ENCODE measurements at places on chromosomes 6 and 20.

DNA sequence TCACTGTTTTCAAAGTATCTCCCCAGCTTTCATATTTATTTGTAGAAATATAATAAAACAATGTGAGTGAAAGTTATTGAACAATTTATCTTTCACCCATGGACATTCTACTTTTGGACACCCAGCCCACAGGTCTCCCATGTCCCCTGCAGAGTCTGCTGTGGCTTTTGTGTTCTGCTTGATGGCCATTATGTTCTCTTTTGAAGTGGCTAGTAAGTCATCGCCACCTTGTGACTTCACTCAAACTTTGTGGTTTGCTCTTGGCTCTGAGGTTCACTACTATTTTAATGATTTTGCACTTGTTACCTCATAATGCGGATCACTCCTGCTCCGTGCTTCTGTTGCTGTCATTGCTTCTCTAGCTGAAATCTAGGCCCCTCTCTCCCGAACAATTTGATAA is 10.2 kb upstream of the DEFB113 start:
- DNase-seq = no peak

DNA sequence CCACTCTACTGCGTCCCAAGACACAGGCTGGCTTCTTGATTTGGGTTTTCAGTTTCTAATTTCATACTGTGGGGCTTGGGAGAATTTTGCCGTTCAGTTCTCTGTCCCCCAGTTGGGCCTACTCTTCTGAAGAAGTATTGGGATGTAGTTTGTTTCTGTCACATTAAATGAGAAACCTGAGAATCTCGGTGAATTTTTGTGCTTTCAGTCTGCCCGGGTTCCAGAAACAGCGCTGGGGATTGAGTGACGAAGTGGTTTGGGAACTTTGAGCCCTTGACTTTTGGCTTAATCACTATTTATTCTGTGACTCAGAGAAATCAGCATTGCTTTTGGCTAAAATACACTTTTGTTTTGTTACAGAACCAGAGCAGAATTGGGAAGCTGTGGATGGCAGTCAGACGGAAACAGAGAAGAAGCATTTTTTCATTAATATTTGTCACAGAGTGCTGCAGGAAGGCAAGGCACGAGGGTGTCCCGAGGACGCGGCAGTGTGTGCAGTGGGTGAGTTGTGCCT is 74.0 kb downstream of the IGF2R start:
- no peak for DNase-seq

DNA sequence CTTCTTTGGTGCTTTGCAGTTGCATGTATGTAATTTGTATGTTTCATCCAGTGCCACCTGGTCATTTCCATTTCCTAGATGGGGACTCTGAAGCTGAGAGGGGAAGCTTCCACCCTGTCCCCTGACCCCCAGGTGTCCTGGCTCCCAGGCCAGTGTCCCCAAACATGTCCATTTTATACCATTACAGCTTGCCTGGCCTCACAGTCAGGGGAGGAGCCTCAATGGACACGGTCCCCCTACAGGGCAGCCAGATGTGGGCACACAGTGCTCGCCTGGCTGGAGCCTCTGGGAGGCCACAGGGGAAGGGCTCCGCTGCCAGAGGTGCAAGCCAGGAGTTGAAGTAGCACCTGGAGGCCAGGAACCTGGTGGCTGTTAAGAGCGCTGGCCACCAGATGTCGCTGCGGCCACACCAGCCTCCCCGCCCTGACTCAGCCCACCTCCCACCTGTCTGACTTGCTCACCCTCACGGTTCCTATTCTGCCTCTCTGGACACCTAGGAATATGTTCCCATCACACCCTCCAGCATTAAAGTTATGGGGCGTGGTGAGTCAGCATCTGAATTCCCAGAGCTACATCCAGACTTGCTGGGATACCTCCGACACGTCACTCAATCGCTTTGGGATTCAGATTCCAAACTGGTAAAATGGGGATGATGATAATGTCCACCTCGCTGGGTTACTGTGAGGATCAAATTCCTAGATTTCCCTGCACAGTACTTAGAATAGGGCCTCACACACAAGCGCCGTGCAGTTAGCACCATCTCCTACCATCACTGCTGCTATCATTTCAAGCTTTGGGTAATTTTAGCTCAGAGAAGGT is 107.4 kb downstream of the SULF2 start:
- peak; percentile 82 for DNase-seq

DNA sequence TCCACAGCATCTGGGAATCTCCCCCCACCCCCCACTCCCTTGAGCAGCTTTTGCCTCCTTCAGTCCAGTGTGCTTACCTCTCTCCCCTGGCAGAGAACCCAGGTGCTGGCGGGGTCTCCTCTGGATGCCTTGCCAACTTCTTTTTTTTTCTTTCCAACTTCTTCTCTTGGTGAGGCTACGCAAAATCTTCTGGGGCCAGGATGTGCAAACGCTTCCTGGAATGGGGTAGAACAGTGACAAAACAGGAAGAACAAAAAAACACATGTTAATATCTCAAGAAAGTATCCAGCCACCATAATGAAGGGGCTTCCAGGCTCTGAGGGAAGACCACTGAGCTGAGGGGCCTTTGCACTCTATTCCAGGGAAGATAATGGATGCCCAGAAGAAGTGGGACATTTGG is 53.9 kb upstream of the DDR1 start:
- DNase-seq = no peak

DNA sequence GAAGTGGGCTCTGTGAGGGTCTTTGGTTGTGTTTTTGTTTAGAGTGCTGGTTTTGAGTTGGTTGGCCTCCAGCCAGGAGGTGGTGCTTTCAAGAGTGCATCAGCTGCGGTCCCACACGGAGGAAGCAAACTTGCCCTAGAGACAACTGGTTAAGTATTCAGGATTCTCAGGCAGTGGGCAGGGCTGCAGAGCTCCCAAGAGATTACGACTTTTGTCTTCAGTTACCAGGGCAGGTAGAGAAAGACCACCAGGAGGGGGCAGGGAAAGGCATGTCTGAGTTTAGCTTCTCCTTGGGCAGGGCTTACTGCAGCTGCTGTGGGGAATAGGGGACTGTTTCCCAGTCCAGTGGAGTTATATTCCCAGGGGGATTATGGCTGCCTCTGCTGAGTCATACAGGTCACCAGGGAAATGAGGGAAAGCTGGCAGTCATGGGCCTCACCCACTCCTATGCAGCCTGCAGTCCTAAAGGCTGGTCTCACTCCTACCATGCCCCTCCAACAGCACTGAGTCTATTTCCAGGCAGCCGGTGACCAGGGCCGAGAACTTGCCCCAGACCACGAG is 64.3 kb downstream of the TTI1 start:
- no peak for DNase-seq

- DNase-seq = no peak
Measured at GRCh38 chr20:13784271-13784892, 337 bp downstream of the ESF1 start.

DNA sequence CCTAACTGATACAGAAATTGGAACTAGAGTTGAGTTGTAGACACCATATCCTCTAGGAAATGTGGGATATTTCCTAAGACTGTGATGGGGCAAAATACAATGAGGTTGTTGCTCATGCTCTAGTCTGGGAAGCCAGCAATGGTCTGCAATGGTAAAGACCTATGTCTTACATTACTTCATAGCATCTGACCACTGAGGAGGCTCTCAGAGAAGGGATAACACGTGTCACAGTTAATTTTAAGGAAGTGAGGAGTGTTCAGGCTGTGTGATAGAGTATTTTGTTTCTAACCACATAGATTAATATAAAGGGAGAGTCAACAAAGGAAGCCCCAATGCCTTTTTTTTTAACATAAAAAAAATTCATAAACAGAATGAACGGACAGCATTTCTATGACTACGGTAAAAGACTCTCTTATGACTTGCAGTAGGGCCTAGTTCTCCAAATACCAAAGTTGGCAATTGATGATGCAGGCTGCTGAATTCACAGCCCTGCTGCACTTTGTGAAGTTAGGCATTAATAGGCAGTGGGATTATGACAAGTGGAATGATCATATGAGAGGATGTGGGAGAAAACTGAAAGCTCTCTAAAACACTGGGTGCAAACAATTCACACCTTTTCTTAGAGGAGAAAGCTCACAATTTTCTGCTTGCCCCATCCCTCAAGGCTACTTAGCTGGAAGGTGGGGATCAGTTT is 13.7 kb downstream of the KCNS1 start:
- DNase-seq = no peak

DNA sequence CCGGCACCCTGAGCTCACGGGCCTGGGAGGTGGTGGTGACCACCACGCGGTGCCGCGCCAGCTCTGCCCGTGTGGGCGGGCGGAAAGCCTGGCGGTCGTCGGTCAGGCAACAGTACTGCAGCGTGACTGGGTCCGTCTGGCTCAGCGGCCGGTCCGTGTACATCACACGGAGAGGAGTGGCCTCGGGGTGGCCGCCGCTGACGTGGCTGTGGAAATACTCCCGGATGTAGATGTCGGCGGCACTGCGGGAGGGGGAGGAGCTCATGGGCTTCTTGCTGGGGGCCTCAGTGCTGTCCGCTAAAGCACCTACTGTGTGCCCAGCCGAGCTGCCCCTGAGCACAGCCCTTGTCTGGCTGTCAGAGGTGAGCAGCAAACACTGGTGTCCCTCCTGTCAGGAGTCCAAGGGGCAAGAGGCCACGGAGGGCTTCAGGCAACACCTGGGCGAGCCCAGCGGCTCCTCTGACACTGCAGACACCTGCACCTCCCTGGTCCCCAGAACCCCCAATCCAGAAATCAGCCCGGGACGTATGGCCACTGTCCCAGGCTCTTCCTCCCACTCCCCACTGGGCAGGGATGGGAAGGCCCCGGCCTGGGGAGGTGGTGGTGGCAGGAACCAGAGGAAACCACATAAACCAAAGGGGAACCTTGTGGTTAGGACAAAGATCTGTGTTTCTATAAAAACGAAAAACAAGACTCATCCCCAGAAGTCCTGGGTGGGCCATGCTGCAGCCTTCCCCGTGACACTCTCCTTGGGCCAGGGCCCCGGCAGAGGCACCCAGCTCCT is 6.5 kb downstream of the HELZ2 start:
- peak; percentile 76 for DNase-seq

DNA sequence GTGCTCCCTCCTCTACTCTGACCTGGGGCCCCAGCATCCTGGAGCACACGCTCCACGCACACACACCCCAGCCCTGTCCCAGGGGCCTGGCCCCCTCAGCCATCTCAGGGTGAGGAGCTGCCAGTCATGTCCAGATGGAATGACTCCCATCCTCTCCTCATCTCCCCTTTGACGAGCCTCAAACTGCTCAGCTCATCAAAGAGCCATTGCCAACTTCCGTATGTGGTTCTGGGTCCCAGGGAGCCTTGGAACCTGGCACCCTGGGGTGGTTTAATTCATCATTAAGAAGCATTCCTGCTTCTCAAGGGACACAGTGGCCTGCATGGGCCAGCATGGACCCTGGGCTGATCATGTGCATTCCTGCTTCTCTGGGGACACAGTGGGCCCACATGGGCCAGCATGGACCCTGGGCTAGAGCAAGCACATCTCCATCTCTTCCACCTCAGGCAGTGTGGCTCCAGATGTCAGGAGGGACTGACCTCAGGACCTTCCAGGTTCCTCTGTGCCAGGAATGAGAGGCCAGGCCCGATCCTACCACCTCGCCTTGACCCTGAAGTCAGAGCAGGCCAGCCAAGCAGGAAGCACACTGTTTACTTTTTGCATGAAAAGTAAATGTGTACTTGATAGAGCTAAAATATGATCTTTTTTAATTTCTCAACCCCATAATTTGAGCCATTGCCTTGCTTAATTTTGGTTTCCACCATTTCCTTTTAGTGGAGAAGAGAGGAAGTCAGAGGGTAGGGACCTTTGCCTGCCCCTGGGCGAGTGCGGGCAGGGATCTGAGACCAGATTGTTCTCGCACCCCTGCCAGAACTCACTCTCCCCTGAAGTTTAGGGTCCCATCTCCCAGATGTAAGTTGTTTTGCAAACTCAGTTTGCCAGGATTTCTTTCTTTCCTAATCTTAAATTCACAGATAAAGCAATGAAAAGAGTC is 26.1 kb downstream of the SPATA2 start:
- no peak for DNase-seq

DNA sequence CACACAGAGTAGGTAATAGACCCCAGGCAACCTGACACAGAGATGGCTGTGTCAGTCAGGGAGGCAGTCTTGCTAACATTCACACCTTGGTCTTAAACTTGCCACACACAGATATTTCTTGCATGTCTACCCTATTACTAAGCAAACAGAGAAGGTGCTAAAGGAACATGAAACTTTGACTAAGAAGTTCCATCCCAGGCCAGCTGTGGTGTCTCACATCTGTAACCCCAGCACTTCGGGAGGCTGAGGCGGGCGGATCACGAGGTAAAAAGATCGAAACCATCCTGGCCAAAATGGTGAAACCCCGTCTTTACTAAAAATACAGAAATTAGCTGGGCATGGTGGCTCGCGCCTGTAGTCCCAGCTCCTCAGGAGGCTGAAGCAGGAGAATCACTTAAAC is 222.4 kb upstream of the JARID2 start:
- DNase-seq = peak; percentile 36

- DNase-seq = no peak
Measured at GRCh38 chr20:1332749-1333300, 3.9 kb upstream of the SDCBP2 start.

DNA sequence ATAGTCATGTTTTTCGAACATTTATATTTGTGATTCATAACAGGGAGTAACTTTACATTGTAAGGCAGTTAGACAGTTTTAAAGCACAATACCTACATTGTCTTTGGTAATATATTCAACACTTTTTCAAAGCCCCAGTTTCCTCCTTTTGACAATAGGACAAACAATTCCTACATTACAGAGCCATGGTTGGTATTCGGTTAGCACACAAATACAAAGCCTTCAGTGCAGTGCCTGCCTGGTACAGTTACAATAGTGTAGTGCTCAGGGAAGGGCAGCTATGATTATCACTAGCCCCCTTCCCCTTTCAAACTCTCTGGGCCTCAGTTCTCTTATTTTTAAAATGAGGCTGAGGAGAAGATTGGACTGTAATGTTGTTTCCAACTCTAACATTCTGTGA is 207.8 kb downstream of the TPBG start:
- DNase-seq = no peak

- no peak for DNase-seq
Measured at GRCh38 chr6:9933677-9934076, 481.2 kb downstream of the TFAP2A start.

GRCh38 chr20:23308024-23308423 is 42.6 kb upstream of the NXT1 start:
- no peak for DNase-seq

DNA sequence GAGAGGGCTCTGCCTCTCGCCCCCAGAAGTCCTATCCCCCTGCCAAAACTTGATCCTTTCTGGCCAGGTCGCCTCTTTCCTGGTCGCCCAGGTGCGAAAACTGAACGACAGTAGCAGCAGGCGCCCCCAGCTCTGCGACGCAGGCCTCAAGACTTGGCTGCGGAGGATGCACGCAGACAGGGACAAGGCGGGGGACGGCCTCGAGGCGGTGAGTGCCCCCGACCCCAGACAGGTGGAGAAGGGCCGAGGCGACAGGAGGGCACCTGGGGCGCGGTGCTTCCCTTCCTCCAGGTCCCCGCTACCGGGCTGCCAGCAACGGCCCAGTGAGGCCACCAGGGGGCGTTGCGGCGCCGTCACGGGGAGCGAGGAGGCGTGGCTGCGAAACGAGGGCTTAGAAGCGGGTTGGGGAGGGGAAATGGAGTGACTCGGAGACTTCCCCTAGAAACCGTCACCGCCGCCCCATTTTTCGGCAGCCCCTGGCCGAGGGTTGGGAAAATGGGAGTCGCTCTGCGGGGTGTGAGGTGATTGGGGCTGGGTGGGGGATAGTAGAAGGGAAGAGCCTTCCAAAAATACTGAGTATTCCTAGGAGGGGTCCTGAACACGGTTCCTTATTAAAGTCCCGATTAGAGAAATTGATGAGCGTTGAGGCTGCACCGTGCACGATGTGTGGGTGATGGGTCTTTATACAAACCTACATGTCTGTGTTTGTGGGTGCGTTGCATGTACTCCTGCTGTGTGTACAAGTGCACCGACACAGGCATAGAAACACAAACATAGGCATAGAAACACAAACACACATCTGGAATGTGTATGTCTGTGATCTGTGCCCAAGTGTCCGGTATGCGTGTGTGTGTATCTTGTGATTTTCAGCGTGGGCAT is 44.6 kb downstream of the ARHGAP40 start:
- DNase-seq = peak; percentile 90
